Stimulated activated CD4-positive, alpha-beta T cell treated with anti-CD3 and anti-CD28 coated beads, Interleukin-15, amount 100 ng/mL, for 48 hours (primary cell): ENCODE measurements at places on chromosomes 7 and 10.

- DNase-seq: no peak
These were observed 347.7 kb downstream of the POM121L12 start for GRCh38 chr7:53383131-53383530.

GRCh38 chr7:2698581-2699288 lies 10.7 kb downstream of the AMZ1 start:
- DNase-seq: peak; percentile 34

DNA sequence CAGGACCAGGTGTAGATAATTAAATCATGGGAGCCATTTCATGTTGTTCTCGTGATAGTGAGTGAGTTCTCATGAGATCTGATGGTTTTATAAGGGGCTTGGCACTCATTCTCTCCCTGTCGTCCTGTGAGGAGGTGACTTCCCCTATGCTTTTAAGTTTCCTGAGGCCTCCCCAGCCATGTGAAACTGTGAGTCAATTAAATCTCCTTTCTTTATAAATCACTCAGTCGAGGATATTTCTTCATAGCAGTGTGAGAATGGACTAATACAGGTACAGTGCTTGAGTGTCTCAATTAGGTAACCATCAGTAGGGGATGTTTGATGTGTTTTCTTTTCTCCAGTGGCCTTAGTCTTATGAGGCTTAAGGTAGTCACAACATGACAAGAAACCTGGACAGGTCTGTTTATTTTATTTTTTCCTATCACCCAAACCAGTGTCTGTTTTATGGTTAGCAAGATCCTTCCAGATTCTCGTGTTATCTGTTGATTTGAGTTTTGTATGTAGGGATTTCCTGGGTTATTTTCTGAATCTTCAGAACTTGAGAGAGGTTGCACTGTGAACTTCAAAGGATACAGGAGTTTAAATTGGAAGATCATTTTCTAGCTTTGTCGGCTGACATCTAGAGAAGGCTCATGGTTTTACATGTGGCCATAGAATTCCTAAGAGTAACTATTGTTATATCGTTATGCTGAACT lies 32.1 kb downstream of the UMAD1 start:
- peak; percentile 12 for DNase-seq

GRCh38 chr10:11573497-11573896 lies 38.0 kb downstream of the USP6NL start:
- DNase-seq: no peak
